ENCODE measurements at places on chromosomes 5 and 9.
A peak's percentile ranks its signal among the peaks of the same experiment; 100 is the strongest.

- DNase-seq = no peak
Measured at GRCh38 chr5:14036947-14037346, 92.5 kb upstream of the DNAH5 start.

DNA sequence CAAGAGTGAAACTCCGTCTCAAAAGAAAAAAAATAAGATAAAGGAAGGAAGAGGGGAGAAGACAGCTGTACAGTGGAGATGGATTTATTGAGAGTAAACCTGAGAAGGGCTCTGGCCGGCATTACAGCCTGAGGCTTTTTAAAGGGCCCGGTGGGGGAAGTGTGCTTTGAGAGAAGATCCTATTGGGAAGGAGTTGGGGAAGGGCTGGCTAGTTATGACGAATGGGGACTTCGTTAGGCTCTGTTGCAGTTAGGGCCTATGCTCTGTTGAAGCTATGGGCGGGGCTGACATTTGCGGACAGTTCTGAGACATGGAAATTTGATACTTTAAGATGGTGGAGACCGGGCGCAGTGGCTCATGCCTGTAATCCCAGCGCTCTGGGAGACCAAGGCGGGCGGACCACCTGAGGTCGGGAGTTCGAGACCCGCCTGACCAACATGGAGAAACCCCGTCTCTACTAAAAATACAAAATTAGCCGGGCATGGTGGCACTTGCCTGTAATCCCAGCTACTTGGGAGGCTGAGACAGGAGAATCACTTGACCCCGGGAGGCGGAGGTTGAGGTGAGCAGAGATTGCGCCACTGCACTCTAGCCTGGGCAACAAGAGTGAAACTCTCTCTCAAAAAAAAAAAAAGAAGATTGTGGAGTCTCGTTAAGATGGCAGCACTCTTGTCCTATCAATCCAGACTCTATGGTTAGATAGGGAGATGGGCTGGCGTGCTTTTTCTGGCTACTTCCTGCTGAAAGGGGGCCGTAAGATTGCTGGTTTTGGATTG lies 33.2 kb downstream of the C9orf50 start:
- DNase-seq = no peak

GRCh38 chr5:59587489-59588337 lies 305.8 kb downstream of the PDE4D start:
- no peak for DNase-seq

- DNase-seq = no peak
Measured at GRCh38 chr5:54251981-54252380, 58.4 kb downstream of the ARL15 start.

GRCh38 chr5:135319928-135320606 lies 79.0 kb downstream of the MACROH2A1 start:
- no peak for DNase-seq

DNA sequence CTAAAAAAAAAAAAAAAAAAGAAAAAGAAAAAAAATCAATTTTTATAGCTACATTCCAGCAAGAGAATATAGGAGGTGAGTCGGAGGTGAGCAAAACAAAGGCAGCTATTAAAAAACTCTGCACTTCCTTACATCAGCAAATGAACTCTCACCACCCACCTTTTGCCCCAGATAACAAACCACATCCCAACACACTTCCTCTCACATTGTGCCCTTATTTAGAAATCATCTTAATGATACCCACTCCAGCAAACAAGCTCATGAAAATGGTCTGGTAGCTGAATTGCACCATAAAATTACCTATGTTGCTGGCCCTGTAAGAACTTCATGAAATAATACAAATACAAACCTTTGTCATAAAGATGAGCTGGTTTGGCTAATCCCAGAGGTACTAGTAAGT lies 82.9 kb downstream of the CEMIP2 start:
- peak; percentile 34 for DNase-seq

DNA sequence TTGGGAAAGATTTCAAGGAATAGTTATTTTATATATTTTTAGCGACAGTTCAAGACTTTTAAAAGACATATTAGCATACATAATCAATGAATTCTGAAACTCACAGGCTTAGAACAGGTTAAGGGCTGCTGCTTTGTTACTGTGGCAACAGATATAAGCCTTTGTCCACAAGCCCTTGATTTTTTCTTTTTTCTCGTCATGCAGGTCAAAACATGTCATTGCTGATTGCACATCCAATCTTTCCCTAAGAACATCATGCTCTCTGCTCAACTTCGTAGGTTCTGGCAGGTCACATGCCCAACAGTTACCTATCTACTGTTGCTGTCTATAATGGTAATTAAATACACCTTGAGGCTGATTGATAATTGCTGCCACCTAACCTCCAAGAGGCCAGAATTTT lies 172.5 kb upstream of the PTPRD start:
- DNase-seq = no peak

GRCh38 chr5:164098531-164098930 lies 593.1 kb downstream of the MAT2B start:
- no peak for DNase-seq

GRCh38 chr5:73388740-73389139 lies 59.8 kb downstream of the FOXD1 start:
- no peak for DNase-seq

GRCh38 chr5:60945813-60946187 lies 795 bp downstream of the NDUFAF2 start:
- no peak for DNase-seq

- no peak for DNase-seq
Measured at GRCh38 chr5:20678814-20679298, 690.9 kb upstream of the CDH18 start.

GRCh38 chr5:173512637-173513435 lies 103.6 kb downstream of the BOD1 start:
- DNase-seq = no peak

GRCh38 chr5:174044466-174045254 lies 846 bp upstream of the NSG2 start:
- no peak for DNase-seq

GRCh38 chr9:1941989-1942388 lies 73.2 kb upstream of the SMARCA2 start:
- DNase-seq = no peak

DNA sequence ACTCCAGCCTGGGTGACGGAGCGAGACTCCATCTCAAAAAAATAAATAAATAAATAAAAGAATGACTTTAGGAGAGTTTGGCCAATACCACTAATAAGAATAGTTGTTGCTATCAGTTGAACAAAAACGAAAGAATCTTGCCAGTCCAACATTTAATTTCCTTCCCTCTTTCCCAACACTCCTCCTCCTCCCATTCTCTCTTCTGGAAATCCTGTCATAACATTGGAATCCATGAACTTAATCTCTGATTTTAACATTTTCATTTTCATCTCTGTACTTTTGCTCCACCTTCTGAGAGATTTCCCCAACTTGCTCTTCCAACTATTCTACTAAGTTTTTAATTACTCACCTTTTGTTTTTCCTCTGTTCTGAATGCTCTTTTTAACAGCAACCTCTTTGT lies 42.8 kb upstream of the CDK20 start:
- DNase-seq = no peak

DNA sequence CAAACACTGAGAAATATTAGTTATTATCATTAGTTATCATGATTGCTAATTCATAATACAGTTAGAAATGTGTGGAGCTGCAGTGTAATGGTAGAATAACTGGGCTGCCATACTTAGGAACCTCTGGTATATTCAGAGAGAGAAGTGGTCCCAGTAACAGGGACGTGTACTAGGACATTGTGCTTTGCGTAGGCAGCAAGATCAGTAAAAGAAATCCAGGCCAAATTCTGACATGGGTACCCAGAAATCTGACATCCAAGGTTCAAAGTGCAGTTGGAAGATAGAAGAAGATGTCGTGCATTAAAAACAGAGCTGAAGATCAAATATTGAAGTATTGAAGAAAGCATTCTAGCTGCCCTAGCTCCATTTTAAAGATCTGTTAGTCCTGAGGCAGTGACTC lies 1160.7 kb upstream of the DMAC1 start:
- DNase-seq = no peak

DNA sequence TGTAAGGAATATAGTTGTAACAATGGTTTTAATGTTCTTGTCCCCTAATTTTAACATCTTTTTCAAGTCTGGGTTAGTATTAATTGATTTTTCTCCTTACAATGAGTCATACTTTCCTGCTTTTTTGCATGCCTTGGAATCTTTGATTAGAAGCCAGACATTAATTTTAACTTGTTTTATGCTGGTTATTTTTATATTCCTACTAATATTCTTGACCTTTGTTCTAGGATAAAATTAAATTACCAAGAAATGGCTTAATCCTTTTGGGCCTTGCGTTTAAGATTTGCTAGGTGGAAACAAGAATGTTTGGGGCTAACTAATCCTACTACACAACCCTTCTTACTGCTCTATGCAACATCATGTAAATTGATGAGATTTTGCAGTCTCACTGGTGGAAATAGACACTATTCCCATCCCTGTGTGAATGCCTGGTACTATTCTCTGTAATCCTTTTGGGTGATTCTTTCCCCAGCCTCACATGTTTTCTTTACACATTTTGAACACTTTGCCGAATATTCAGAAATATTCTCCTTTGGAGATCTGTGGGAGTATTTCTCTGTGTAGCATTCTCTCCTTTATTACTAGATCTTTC lies 47.2 kb downstream of the ZCCHC7 start:
- DNase-seq = no peak

GRCh38 chr5:142821733-142822487 lies 51.7 kb downstream of the ARHGAP26 start:
- no peak for DNase-seq

DNA sequence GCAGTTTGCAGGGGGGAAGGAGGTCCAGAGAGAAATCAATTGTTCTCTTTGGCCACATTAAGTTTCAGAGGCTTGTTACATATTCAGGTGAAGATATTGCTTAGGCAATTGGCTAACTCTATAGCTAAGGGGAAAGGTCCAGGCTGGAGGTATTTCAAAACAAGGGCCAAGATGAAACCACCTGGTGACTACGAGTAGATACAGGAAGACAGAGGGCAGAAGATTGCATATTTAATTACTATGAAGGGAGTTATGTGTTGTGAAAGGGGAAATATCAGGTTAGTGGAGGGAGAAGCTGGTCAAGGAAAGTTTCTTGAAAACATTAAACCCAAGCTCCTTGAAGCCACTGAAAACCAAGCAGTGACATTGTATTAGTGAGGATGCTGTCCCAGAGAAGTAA lies 1.9 kb upstream of the RAD23B start:
- no peak for DNase-seq

GRCh38 chr5:96922499-96923244 lies 13.2 kb upstream of the LNPEP start:
- DNase-seq = no peak

- no peak for DNase-seq
Measured at GRCh38 chr5:9168791-9169556, 376.9 kb downstream of the SEMA5A start.

DNA sequence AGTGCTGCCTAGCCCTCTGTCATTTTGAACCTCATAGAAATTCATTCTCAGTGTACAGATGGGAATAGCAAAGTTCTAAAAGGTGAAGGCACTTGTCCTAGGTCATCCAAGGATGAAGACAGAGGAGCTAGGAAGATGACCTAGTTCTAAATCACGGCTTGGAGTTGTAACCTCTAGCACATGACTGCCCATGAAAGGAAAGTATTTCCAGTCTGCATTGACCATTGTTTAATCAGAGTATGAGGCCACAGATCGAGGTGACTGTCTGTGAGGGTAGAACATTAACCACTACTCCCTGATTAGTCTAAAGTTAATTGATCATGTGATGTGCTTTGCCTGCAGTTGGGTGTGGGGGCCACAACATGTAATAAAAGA lies 674 bp upstream of the TNFSF15 start:
- DNase-seq = no peak

GRCh38 chr9:19160085-19160484 lies 32.8 kb upstream of the PLIN2 start:
- no peak for DNase-seq

DNA sequence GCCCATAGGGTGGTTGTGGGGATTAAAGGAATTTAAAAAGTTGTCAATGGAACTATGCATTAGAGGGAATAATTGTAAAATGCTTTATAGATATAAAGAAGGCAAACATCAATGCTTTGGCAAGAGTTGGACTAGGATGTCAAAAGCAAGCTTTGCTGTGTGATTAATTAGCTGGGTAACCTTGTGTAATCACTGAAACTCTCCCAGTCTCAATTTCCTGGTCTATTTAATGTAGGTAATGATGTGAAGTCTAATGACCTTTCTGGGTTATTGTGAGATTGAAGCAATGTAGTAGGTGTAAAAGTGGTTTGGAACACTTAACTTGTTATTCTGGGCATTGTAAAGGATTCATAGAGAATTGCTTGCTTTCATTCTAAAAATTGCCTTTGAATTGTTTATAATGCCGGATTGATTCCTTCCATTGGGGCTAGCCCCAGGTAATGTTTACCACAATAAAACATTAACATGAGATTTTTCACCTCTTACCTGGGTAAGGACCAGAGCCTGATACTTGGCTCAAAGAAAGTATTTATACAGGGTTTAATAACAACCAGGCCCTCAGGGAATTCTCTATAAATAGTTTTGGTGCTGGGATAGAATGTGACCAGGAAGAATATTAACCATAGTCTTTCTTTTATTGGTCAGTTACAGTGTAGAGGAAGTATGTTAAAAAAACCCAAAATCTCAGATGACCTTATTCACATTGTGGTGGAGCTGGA lies 30.0 kb upstream of the CLINT1 start:
- DNase-seq = no peak

GRCh38 chr5:116137544-116138378 lies 52.9 kb downstream of the COMMD10 start:
- DNase-seq = peak; percentile 2

GRCh38 chr9:87370049-87370685 lies 127.5 kb upstream of the DAPK1 start:
- no peak for DNase-seq

DNA sequence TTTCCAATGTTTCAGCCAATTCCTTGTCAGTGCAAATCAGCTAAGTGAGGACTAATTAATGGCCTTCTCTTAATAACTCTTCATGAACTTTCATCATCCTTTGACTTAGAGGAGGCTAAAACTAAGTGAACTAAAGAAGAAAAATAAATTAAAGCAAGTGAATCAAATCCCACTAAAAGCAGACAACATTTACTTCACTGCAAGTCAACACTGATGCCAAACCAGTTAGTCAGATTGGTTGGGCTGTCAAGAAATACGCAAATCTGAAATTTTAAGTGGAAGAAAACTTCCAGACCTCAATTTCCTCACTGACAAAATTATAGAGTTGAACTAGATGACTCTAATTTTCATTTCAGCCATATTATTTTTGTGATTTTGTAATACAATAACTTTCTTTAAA lies 137.2 kb upstream of the PRLR start:
- DNase-seq = no peak

- no peak for DNase-seq
Measured at GRCh38 chr9:91089405-91090129, 272.2 kb downstream of the AUH start.

GRCh38 chr5:103829585-103829984 lies 267.0 kb upstream of the NUDT12 start:
- DNase-seq = no peak

DNA sequence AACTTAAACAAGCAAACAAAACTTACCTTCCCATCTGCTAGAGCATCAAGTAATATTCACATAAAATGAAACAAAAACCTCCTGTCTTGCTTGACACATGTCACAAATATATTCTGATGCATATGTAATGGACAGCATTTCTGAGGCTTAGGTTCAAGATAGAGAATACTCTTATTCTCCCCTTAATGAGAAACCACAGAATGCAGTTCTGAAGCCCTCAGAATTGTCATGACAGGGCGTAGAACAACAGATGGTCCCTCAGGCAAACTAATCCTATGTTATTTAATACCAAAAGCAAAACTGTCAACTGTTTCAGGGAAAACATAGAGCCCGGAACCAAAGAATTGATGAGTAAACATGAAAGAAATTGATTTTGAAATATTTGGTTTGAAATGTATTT lies 229.9 kb upstream of the RIOK2 start:
- no peak for DNase-seq

GRCh38 chr9:1721196-1721595 lies 294.0 kb upstream of the SMARCA2 start:
- DNase-seq = no peak

- DNase-seq = no peak
Measured at GRCh38 chr9:135154050-135154615, 66.7 kb downstream of the OLFM1 start.
